ENCODE measurements at places on chromosomes 1 and 21.
A peak's percentile ranks its signal among the peaks of the same experiment; 100 is the strongest.

- no peaks in the 10 kb centered on the region for H3K27me3 ChIP-seq
- H3K36me3 ChIP-seq = peaks cover 4% of the 10 kb centered on the region
- H3K4me3 ChIP-seq = no peak overlapping the region
Measured at GRCh38 chr1:157325220-157325619, 187.0 kb upstream of the ETV3 start.

GRCh38 chr1:106747791-106748190, 308.7 kb upstream of the PRMT6 start:
- H3K27ac ChIP-seq = no peak overlapping the region
- H3K27me3 ChIP-seq = peaks cover 10% of the 10 kb centered on the region
- no peak for DNase-seq
- H3K36me3 ChIP-seq = no peaks in the 10 kb centered on the region

- H3K36me3 ChIP-seq = peaks cover 5% of the 10 kb centered on the region
- no peak overlapping the region for H3K27ac ChIP-seq
- no peaks in the 10 kb centered on the region for H3K27me3 ChIP-seq
- H3K4me1 ChIP-seq = peaks cover 25% of the 10 kb centered on the region
- H3K4me3 ChIP-seq = no peak overlapping the region
Measured at GRCh38 chr1:212030936-212031528, 4.3 kb downstream of the INTS7 start.

GRCh38 chr1:59156526-59157199, 140.2 kb upstream of the FGGY start:
- DNase-seq = no peak
- H3K4me3 ChIP-seq = no peak overlapping the region
- H3K36me3 ChIP-seq = peaks cover 2% of the 10 kb centered on the region
- no peak overlapping the region for H3K27ac ChIP-seq
- H3K27me3 ChIP-seq = no peaks in the 10 kb centered on the region

- H3K36me3 ChIP-seq = peaks cover 32% of the 10 kb centered on the region
- DNase-seq = no peak
- H3K27me3 ChIP-seq = no peaks in the 10 kb centered on the region
- peaks cover 55% of the 10 kb centered on the region for H3K4me1 ChIP-seq
Measured at GRCh38 chr1:56525489-56526041, 53.8 kb downstream of the PLPP3 start.

- H3K27me3 ChIP-seq = no peaks in the 10 kb centered on the region
- peaks cover 24% of the 10 kb centered on the region for H3K36me3 ChIP-seq
- no peak overlapping the region for H3K4me3 ChIP-seq
- H3K4me1 ChIP-seq = peaks cover 82% of the 10 kb centered on the region
- DNase-seq = no peak
Measured at GRCh38 chr1:61441723-61442262, 283.1 kb downstream of the TM2D1 start.

DNA sequence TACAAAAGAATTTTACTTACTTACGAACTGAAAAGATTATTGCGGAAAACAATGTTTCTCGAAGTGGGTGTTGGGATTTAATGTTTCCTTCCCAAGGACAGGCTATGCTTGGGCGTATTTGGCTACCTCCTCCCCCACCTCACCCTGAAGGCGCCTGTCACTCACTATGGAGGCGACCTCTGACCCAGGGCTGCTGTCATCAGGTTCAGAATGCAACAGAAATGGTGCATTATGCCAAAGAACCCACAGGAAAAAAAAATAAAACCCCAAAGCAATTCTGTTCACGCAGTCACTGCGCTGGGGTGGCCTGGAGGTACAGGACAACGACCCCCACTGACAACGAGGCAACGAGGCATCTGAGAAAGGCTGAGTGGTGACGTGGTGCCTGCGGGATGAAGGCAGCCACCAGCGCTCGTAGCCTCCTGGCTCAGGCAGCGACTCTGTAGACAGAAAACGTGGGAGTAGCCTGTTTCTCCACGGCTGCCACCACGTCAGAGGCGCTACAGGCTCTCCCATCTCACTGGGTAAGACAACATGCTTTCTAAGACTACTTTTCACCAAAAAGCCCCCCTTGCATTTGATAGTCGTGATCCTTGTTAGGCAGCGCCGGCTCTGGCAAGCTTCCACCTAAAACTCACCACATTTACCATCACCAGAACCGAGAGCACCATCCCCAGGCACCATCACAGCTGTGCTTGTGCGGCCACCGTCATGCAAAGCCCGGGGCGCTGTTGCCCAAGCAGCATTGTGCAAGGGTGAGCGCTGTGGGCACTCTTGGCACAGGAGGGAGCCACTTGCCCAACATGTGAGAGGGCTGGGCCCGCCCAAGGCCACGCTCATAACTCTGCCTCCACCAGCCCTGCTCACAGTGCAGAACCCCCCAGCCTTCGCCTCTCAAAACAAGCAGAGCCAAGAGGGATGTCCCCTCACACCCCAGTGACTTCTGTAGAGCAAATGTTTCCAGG, 14.3 kb downstream of the NADK start:
- H3K27me3 ChIP-seq = no peaks in the 10 kb centered on the region
- no peak overlapping the region for H3K4me3 ChIP-seq
- H3K4me1 ChIP-seq = no peaks in the 10 kb centered on the region
- DNase-seq = no peak
- H3K36me3 ChIP-seq = peaks cover 26% of the 10 kb centered on the region
- no peak overlapping the region for H3K27ac ChIP-seq

DNA sequence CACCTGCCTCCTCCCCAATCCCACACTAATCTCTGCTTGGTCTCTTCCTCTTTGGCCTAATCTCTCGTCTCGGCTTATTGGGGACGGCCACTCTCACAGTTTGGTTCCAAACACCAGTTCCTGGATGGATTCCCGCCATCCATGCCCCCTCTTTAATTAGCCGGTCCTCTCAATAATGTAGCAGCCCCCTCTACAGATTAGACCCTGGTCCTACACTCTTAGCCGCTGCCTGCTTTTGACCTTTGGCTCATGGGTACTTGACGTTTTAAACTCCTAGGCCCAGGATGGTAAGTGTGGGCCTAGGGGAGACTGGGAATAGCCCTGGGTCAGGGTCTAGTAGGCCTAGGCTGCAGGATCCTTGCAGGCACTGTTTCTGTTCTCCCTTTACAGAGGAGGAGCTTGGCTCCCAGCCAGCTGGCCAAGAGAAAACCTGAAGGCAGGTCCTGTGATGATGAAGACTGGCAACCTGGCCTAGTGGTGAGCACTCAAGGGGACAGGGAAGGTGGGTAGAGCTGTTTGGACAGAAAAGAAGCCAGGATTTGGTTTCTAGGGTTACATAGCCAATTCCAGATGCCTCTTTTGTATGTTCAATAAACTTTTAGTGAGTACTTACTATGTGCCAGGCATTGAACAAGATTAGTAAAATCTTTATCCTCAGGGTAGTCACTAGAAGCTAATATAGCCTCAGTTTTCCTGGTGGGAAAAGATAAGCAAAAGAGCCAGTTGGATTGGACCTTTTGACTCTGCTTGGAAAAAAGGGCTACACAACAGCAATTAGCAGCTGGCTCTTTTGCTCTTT, 758 bp downstream of the RAD54L start:
- peaks cover 13% of the 10 kb centered on the region for H3K36me3 ChIP-seq
- H3K27ac ChIP-seq = peak overlapping the region; percentile 67
- no peak for DNase-seq

- peaks cover under 1% of the 10 kb centered on the region for H3K36me3 ChIP-seq
- H3K27ac ChIP-seq = peak overlapping the region; percentile 96
- no peak overlapping the region for H3K4me3 ChIP-seq
- H3K27me3 ChIP-seq = no peaks in the 10 kb centered on the region
Measured at GRCh38 chr1:39829791-39830533, 41.3 kb upstream of the BMP8B start.

DNA sequence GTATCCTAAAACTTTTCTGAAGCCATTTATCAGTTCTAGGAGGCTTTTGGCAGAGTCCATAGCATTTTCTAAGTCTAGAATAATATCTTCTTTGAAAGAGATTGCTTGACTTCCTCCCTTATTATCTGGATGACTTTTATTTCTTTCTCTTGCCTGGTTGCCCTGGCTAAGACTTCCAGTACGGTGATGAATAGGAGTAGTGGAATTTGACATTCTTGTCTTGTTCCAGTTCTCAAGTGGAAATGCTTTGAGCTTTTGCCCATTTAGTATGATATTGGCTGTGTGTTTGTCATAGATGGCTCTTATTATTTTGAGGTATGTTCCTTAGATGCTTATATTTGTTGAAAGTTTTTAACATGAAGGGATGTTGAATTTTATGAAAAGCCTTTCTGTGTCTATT, 1647.9 kb downstream of the PLA2G4A start:
- no peak overlapping the region for H3K27ac ChIP-seq
- H3K27me3 ChIP-seq = no peaks in the 10 kb centered on the region
- no peak for DNase-seq
- H3K4me1 ChIP-seq = no peaks in the 10 kb centered on the region
- no peaks in the 10 kb centered on the region for H3K36me3 ChIP-seq

DNA sequence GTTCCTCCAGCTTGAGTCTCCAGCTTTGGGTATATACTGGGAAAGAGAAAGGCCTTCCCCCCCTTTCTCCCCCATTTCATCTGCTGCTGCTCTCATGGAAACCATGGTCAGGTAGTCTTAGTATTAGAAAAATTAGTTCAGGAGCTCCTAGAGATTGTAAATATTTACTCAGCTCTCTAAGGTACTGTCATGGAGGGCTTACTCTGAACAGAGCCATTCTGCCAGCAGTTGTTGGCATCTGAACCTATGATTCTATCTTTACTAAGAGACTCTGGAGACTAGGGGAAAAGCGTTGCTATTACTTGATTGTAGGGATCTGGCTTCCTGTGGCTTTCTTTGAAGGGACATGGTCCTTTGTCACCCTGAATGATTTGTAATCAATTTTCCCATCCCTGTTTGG, 6.1 kb downstream of the INTS3 start:
- no peak overlapping the region for H3K27ac ChIP-seq
- no peaks in the 10 kb centered on the region for H3K27me3 ChIP-seq
- H3K4me1 ChIP-seq = peaks cover 13% of the 10 kb centered on the region
- H3K4me3 ChIP-seq = no peak overlapping the region

DNA sequence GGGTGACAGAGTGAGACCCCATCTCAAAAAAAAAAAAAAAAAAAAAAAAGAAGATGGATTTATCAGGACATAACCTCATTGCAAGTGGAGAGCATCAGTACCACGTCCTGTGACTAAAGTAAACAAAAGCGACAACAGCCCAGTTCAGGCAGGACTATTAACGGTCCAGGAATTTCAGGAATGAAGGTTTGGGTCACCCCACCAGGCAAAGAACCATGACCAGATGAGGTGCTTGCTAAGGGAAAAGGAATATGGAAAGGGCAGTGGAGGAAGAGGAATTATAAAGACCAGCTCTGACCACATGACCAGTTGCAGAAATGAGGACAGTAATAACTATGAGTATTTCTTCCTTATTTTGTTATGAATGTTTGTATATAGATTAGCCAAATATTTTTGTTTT, 35.4 kb upstream of the EIF4G3 start:
- no peaks in the 10 kb centered on the region for H3K27me3 ChIP-seq
- H3K27ac ChIP-seq = no peak overlapping the region
- DNase-seq = no peak
- no peaks in the 10 kb centered on the region for H3K4me1 ChIP-seq

DNA sequence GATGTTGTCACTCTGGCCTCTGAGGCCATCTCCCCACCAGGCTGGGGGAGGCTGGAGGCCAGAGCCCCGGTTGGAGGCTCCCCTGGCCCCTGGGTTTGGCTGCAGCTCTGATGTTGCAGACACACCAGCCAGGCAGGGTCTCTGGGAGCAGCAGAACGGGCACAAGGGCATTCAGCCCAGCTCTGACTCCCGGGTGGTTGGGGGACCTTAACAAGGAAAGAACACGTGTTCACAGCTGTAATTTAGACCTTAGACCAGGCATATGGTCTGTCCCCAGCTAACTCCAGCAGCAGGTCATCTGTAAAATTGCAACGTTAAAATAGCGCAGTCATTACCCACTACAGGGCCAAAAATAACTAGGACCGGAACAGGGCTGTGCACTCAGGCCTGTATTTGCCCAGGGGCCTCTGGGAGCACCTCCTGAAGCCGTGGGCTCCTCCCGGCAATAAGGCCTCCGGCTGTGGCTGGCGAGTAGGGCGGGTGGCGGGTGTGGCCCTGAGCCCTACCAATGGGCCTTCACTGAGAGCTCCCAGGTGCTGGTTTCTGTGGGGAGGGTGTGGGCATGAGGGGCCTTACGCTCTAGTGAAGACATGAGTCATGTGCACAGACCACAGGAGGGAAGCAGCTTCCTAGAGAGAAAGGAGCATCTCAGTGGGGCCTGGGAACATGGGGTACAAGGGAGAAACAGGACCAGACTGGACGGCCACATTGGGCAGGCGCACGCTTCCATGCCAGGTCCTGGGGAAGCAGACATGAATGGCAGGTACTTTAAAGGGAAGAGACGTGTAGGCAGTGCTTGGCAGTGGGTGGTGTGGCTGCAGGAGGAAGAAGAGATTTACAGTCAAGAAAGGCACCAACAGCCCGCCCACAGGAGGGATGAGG, 6.1 kb downstream of the LDLRAP1 start:
- no peak overlapping the region for H3K27ac ChIP-seq
- H3K36me3 ChIP-seq = no peaks in the 10 kb centered on the region
- H3K4me3 ChIP-seq = no peak overlapping the region
- H3K27me3 ChIP-seq = peaks cover 3% of the 10 kb centered on the region

DNA sequence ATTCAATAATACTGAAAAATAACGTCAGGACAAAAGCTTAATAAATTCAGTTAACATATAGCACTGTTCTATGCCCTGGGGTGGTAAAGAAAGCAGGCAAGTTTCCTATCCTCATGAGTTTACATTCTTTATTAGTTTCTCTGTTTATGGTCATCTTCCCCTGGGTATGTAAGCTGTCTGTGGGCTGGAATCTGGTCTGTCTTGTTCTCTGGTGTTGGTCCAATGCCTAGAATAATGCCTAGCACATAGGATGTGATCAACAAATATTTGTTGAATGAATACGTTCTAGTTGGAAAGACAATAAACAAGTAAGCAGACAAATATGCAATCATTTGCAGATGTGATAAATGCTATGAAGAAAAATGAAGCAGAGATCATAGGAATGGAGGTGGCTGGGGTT, 7.2 kb upstream of the IGSF3 start:
- no peaks in the 10 kb centered on the region for H3K27me3 ChIP-seq
- no peak overlapping the region for H3K4me3 ChIP-seq
- no peak overlapping the region for H3K27ac ChIP-seq
- DNase-seq = no peak
- no peaks in the 10 kb centered on the region for H3K36me3 ChIP-seq

- no peak overlapping the region for H3K4me3 ChIP-seq
- H3K27ac ChIP-seq = no peak overlapping the region
- H3K36me3 ChIP-seq = no peaks in the 10 kb centered on the region
- DNase-seq = no peak
Measured at GRCh38 chr1:66172272-66172671, 361.7 kb upstream of the SGIP1 start.

- H3K27ac ChIP-seq = no peak overlapping the region
- H3K36me3 ChIP-seq = no peaks in the 10 kb centered on the region
- no peak overlapping the region for H3K4me3 ChIP-seq
- H3K27me3 ChIP-seq = peaks cover 37% of the 10 kb centered on the region
- no peak for DNase-seq
- peaks cover 38% of the 10 kb centered on the region for H3K4me1 ChIP-seq
Measured at GRCh38 chr1:3219005-3219790, 150.2 kb downstream of the PRDM16 start.

DNA sequence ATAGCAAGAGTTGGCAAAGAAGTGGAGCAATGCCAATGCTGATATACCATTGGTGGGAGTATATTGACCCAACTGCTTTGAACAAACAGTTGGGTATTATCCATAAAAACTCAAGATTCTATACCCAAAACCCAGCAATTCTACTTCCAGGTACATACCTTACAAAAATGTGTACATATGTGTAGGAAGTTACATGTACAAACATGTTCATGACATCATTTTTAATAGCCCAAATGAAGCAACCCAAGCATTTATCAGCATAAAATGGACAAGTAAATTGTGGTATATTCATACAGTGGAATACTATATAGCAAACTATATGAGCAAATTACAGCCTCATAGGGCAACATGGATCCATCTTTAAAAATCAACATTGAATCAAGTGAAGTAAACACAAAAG, 20.9 kb downstream of the RWDD3 start:
- no peaks in the 10 kb centered on the region for H3K27me3 ChIP-seq
- H3K4me3 ChIP-seq = no peak overlapping the region
- peaks cover 7% of the 10 kb centered on the region for H3K4me1 ChIP-seq
- no peak for DNase-seq
- peaks cover 22% of the 10 kb centered on the region for H3K36me3 ChIP-seq
- H3K27ac ChIP-seq = no peak overlapping the region

Data from mesothelial cell of epicardium (in vitro differentiated cells).